ENCODE measurements at places on chromosomes 5 and 9. TPM values are rescaled to one million over a fixed set of nuclear protein-coding genes. Genes with fewer than 3 reads are reported as not detected.

The EQTN gene
- total RNA-seq: not detected

The MCCC2 gene
- total RNA-seq: 64.3 TPM

The SELENOP gene
- total RNA-seq: 1,488 TPM

The OR1Q1 gene
- not detected for total RNA-seq

The TTC33 gene
- total RNA-seq: 22.0 TPM

The C5orf58 gene
- 0.68 TPM for total RNA-seq

The DNAJC25 gene
- 12.4 TPM for total RNA-seq

The ANKDD1B gene
- not detected for total RNA-seq

The TGFBI gene
- total RNA-seq: 189 TPM

The CCNJL gene
- not detected for total RNA-seq

The SEMA5A gene
- total RNA-seq: 5.1 TPM

The IL31RA gene
- not detected for total RNA-seq

The KIAA0825 gene
- 5.8 TPM for total RNA-seq

The CA9 gene
- total RNA-seq: not detected

The GPR21 gene
- total RNA-seq: 3.2 TPM

The LCN2 gene
- not detected for total RNA-seq

The F2RL1 gene
- total RNA-seq: 0.22 TPM

The BTNL3 gene
- not detected for total RNA-seq

The EIF4E1B gene
- not detected for total RNA-seq

The GARIN3 gene
- total RNA-seq: not detected

The PCDHGB3 gene
- 4.4 TPM for total RNA-seq

The LEAP2 gene
- 0.57 TPM for total RNA-seq

The GPRIN1 gene
- 0.16 TPM for total RNA-seq

The SOWAHA gene
- 0.51 TPM for total RNA-seq

The NUTM2F gene
- not detected for total RNA-seq

The GAS1 gene
- 74.8 TPM for total RNA-seq

The IL7R gene
- 28.0 TPM for total RNA-seq

All from subcutaneous adipose tissue (tissue), 4 donors.